Activated naive CD8-positive, alpha-beta T cell treated with anti-CD3 and anti-CD28 coated beads, Interleukin-2, amount 50 U/mL, for 24 hours (primary cell): ENCODE measurements at places on chromosomes 4 and X.

DNA sequence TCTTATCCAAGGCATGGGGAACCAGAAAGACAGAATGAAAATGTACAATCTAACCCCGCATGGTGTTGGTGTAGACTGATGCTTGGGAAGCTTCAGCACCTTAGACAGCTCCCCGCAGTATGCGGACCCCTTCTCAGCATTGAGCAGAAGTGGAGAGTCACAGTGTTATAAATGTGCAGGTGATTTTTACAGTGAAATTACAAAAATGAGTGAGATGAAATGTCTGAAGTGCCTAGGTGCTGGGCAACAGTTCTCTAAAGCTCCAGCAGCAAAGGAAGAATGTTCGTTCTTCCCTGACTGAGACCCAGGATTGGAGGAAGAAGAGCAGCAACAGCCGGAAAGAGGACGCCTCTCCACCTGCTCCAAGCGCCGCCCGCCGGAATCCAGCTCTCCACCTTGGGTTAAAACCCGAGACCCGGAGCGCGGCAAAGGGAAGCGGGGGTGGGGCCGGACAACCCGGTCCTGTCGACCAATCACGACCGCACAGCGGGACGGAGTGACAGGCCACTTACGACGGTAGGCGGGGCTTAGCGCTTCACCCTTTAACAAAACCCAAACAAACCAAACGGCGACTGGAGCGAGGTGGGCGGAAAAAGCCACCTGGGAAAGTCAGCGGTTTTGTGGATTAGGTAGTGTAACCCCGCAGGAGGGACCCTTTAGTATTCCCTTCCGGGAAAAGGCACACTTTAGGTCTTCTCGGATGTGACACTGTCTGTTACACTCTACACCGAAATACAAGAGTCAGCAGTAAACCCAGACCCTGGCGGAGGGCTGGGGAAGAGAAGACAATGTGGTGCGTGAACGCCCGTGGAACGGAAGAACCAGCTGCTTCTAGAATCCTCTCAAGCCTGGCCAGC is at the start of gene GLRA3:
TSS of gene GLRA3 (minus strand) at position 403 of the 857 bp plus-strand sequence. CDS start 436 bp downstream, outside the sequence.
- DNase-seq, result peak; percentile 2
- no peak within 1 kb of the TSS for H3K27ac ChIP-seq
- H3K36me3 ChIP-seq, result no peaks in the 10 kb centered on the region
- H3K27me3 ChIP-seq, result peaks cover 22% of the 10 kb centered on the region

- H3K27me3 ChIP-seq, result no peaks in the 10 kb centered on the region
- H3K4me1 ChIP-seq, result no peaks in the 10 kb centered on the region
- DNase-seq, result no peak
- no peak overlapping the region for H3K27ac ChIP-seq
These were observed 152.0 kb downstream of the GRIA2 start for GRCh38 chr4:157372567-157372966.

- H3K4me1 ChIP-seq, result no peaks in the 10 kb centered on the region
- DNase-seq, result no peak
- H3K27me3 ChIP-seq, result no peaks in the 10 kb centered on the region
- H3K4me3 ChIP-seq, result no peak overlapping the region
- no peak overlapping the region for H3K27ac ChIP-seq
These were observed 2078.4 kb downstream of the PCDH7 start for GRCh38 chr4:32798471-32799159.

GRCh38 chr4:25253071-25253445 is 19.2 kb downstream of the PI4K2B start:
- H3K4me3 ChIP-seq, result no peak overlapping the region
- H3K27me3 ChIP-seq, result no peaks in the 10 kb centered on the region
- H3K27ac ChIP-seq, result no peak overlapping the region
- peaks cover 27% of the 10 kb centered on the region for H3K4me1 ChIP-seq
- DNase-seq, result no peak

- no peaks in the 10 kb centered on the region for H3K36me3 ChIP-seq
- no peaks in the 10 kb centered on the region for H3K4me1 ChIP-seq
- H3K27ac ChIP-seq, result no peak overlapping the region
- DNase-seq, result no peak
- no peaks in the 10 kb centered on the region for H3K27me3 ChIP-seq
These were observed 122.3 kb downstream of the MID1IP1 start for GRCh38 chrX:38923451-38923969.

- peaks cover 22% of the 10 kb centered on the region for H3K4me1 ChIP-seq
- DNase-seq, result no peak
- H3K36me3 ChIP-seq, result no peaks in the 10 kb centered on the region
- no peaks in the 10 kb centered on the region for H3K27me3 ChIP-seq
- H3K27ac ChIP-seq, result peak overlapping the region; percentile 1
These were observed 113.0 kb downstream of the RBM47 start for GRCh38 chr4:40516651-40517050.

DNA sequence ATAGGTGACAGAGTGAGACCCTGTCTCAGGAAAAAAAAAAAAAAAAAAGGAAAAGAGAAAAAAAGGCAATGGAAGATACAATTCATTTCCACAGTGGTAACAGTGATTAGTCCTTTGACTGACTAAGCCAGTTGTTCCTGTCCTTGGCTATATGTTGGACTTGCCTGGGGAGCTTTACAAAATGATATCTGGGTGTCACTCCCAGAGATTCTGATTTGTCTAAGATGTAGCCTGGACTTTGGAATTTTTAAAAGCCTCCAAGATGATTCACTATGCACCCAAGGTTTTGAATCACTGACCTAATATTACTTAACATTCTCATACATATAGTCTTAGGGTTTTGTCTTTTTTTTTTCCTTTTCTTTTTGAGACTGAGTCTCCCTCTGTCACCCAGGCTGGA is 16.9 kb downstream of the HELQ start:
- H3K4me1 ChIP-seq, result peaks cover 3% of the 10 kb centered on the region
- no peak overlapping the region for H3K27ac ChIP-seq
- no peaks in the 10 kb centered on the region for H3K27me3 ChIP-seq
- H3K4me3 ChIP-seq, result no peak overlapping the region
- H3K36me3 ChIP-seq, result peaks cover 19% of the 10 kb centered on the region

- DNase-seq, result no peak
- peaks cover 29% of the 10 kb centered on the region for H3K36me3 ChIP-seq
- H3K27me3 ChIP-seq, result no peaks in the 10 kb centered on the region
- peaks cover 40% of the 10 kb centered on the region for H3K4me1 ChIP-seq
- H3K4me3 ChIP-seq, result no peak overlapping the region
These were observed 42.8 kb downstream of the BRWD3 start for GRCh38 chrX:80766916-80767315.

GRCh38 chr4:87489678-87490077 is 39.5 kb downstream of the SPARCL1 start:
- DNase-seq, result no peak
- H3K27ac ChIP-seq, result no peak overlapping the region
- H3K27me3 ChIP-seq, result no peaks in the 10 kb centered on the region
- H3K36me3 ChIP-seq, result peaks cover 2% of the 10 kb centered on the region
- H3K4me1 ChIP-seq, result no peaks in the 10 kb centered on the region

- no peaks in the 10 kb centered on the region for H3K27me3 ChIP-seq
- no peak overlapping the region for H3K4me3 ChIP-seq
- no peaks in the 10 kb centered on the region for H3K36me3 ChIP-seq
- no peak for DNase-seq
- H3K27ac ChIP-seq, result no peak overlapping the region
These were observed 414.3 kb downstream of the NAP1L3 start for GRCh38 chrX:93259029-93259428.

DNA sequence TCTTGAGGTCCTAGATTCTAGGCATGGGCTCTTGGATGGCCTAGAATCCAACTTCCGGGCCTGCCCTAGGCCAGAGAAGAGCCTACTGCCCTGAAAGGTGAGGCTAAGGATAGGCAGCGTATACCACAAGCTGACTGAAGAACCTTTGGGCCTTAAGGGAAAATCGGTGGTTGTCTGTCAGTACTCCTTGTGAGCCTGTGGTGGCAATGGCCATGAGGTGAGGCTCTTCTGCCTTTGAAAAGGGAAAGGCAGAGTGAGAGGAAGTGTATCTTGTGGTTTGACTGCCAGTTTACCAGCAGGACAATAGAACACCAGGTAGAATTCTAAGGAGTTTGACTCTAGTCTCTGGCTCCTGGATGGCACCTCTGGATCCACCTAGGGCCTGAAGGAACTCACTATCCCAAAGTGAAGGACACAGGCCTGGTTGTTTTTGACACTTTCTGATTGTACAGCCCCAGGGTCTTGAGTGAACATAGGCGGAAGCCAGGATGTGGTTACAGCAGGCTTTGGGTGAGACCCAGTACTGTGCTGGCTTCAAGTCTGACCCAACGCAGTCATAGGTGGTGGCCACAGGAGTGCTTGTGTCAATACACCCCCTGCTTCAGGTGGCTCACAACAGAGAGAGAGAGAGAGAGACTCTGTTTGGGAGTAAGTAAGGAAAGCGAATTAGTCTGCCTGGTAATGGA is 20.9 kb downstream of the ITIH6 start:
- H3K4me3 ChIP-seq, result no peak overlapping the region
- no peaks in the 10 kb centered on the region for H3K36me3 ChIP-seq
- H3K4me1 ChIP-seq, result peaks cover 9% of the 10 kb centered on the region
- DNase-seq, result no peak

DNA sequence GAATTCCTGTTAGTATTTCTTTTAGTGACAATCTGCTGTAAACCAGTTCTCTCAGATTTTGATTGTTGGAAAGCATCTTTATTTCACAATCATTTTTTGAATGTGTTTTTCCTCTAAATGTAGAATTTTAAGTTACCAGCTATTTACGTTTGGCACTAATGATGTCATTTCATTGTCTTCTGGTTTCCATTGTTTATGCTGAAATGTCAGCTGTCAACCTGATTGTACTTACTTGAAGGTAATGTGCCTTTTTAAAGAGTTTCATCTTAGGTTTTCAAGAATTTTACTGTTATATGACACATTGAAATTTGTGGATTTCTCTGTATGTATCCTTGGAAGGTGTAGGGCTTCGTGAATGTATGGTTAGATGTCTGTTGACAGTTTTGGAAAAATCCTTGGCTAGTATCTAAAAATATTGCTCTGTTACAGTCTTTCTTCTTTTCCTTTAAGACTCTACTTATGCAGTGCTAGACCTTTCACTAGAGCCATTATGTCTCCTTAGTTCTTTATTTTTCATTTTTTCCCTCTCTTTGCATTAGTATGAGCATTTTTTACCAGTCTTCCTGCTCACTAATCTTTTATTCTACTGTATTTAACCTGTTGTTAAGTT is 30.4 kb downstream of the SMAD1 start:
- no peak for DNase-seq
- peaks cover 7% of the 10 kb centered on the region for H3K36me3 ChIP-seq
- no peak overlapping the region for H3K27ac ChIP-seq
- no peak overlapping the region for H3K4me3 ChIP-seq

DNA sequence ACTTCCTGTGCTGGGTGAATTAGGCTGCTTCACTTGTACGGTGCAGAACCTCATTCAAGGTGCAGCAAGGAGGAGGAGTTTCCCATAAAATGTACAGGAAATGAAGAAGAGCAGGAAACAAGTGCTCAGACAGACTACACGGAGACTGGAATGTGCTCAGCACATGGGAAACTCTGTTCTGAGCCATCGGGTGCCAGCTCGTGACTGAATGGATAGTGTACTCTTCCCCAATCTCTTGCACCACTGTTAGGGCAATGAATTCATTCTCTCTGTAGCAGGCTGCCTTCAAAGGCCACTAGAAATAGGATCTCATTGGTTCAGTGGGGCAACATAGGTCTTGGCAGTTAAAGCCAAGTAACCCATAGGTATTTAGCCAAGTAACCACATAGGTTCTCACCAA is 200.0 kb upstream of the LDB2 start:
- no peak overlapping the region for H3K27ac ChIP-seq
- DNase-seq, result no peak
- no peaks in the 10 kb centered on the region for H3K27me3 ChIP-seq
- H3K36me3 ChIP-seq, result no peaks in the 10 kb centered on the region
- peaks cover 2% of the 10 kb centered on the region for H3K4me1 ChIP-seq
- no peak overlapping the region for H3K4me3 ChIP-seq

DNA sequence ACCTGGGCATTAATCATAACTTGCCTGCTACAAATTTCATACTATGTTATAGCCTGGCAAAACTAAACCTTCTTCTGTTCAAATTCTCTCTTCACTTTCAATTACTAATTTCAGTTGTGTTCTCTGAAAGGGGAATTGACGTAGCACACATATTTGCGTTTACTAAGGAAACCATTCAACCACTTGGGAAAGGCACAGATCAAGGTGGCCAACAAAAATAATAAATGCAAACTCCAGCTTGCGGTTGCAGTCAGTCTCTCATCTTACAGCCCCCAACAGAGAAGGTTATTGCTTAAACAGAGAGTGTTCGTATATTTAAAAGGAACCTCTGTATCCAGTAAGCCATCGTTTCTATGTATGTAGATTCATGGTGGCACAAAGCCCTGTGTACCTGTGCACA is 4.0 kb downstream of the SRPX start:
- H3K27me3 ChIP-seq, result peaks cover 26% of the 10 kb centered on the region
- H3K36me3 ChIP-seq, result no peaks in the 10 kb centered on the region
- no peak for DNase-seq
- H3K27ac ChIP-seq, result no peak overlapping the region

- no peak overlapping the region for H3K4me3 ChIP-seq
- peaks cover 6% of the 10 kb centered on the region for H3K27me3 ChIP-seq
- DNase-seq, result no peak
- peaks cover 2% of the 10 kb centered on the region for H3K4me1 ChIP-seq
- H3K36me3 ChIP-seq, result no peaks in the 10 kb centered on the region
- H3K27ac ChIP-seq, result no peak overlapping the region
These were observed 60.0 kb downstream of the GAB1 start for GRCh38 chr4:143396695-143397094.

DNA sequence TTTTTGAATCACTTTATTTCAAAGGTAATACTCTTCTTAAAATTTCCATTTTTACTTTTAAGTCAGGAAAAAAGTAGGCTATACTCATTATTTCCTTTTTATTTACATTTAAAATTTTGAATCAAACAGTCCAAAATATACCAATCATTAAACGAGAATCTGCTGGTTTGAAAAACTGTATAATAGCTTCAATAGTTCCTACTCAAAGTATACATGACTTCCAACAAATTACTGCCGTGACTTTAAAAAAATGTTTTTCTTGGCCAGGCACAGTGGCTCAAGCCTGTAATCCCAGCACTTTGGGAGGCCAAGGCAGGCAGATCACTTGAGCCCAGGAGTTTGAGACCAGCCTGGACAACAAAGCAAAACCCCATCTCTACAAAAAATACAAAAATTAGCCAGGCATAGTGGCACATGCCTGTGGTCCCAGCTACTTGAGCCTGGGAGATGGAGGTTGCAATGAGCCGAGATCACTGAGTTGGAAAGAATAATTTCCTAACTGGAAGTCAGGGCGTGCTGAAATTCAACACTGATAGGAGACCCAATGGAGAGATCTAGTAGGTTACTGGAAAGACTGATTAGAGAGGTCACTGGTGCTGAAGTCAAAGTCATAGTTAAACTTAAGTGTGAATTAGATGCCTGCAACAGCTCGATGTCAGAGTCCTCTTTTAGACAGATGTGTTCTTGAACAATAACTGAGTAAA is 9.0 kb downstream of the KLHL8 start:
- no peak overlapping the region for H3K27ac ChIP-seq
- peaks cover 13% of the 10 kb centered on the region for H3K4me1 ChIP-seq
- peaks cover 11% of the 10 kb centered on the region for H3K36me3 ChIP-seq
- DNase-seq, result no peak
- H3K4me3 ChIP-seq, result no peak overlapping the region

DNA sequence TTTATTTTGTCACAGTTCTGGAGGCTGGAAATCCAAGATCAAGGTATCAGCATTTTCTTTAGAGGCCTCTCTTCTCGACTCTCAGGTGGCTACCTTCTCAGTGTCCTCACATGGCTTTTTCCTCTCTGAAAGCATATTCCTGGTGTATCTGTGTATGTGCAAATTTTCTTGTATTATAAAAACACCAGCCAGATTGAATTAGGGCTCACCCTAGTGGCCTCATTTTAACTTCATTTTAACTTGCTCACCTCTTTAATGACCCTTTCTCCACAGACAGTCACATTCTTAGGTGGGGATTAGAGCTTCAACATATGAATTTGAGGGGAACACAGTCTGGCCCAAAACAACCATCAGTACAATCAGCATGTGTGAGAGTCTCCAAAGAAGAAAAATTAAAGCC is 542.4 kb upstream of the FAM241A start:
- H3K4me3 ChIP-seq, result no peak overlapping the region
- H3K36me3 ChIP-seq, result no peaks in the 10 kb centered on the region
- H3K27ac ChIP-seq, result no peak overlapping the region
- no peak for DNase-seq
